ENCODE measurements at places on chromosomes 5 and 9. TPM values are rescaled to one million over a fixed set of nuclear protein-coding genes. Genes with fewer than 3 reads are reported as not detected.

The PCDHGA7 gene
- 0.12 TPM for total RNA-seq

The GARIN3 gene
- 0.22 TPM for total RNA-seq

The CDKN2B gene
- not detected for total RNA-seq

The SPINK4 gene
- not detected for total RNA-seq

The PTGER4 gene
- 59.5 TPM for total RNA-seq

The IL9 gene
- 2.6 TPM for total RNA-seq

The LCN1 gene
- total RNA-seq: not detected
